Thyroid gland (tissue), 4 donors: ENCODE measurements at places on chromosomes 4 and X. TPM values are rescaled to one million over a fixed set of nuclear protein-coding genes. Genes with fewer than 3 reads are reported as not detected.

RGN gene
- 23.4 TPM for total RNA-seq

MAD2L1 gene
- 6.9 TPM for total RNA-seq

GABRE gene
- 42.9 TPM for total RNA-seq

CFI gene
- 31.1 TPM for total RNA-seq

RTL9 gene
- 0.54 TPM for total RNA-seq

- no peak for DNase-seq
These were observed 308.0 kb downstream of the TEX13C start for GRCh38 chrX:125627676-125628075.

GRCh38 chrX:72141372-72142004 is 9.8 kb upstream of the RTL5 start:
- DNase-seq = no peak

- DNase-seq = no peak
These were observed 314.4 kb downstream of the PCDH7 start for GRCh38 chr4:31034550-31034949.

DNA sequence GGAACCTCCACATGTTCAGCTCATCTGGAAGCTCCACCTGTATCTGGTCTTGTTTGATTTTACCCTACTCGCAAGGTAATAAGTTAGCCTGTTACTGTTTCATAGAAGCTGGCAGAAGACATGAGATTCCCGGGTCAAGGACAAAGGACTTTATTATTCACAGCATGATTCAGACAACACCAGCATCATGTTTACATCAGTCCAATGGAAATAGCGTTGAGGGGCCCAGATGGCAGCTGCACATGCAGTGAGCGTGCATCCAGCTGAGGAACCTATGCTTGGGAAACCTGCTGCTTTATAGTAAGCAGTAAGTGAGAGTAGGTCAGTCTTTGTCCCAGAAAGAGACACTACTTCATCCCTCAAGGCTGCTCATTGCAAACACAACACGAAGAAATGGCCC is 19.8 kb downstream of the TSPAN5 start:
- DNase-seq = no peak

- DNase-seq = no peak
These were observed 220.2 kb upstream of the MAD2L1 start for GRCh38 chr4:120286813-120287212.

DNA sequence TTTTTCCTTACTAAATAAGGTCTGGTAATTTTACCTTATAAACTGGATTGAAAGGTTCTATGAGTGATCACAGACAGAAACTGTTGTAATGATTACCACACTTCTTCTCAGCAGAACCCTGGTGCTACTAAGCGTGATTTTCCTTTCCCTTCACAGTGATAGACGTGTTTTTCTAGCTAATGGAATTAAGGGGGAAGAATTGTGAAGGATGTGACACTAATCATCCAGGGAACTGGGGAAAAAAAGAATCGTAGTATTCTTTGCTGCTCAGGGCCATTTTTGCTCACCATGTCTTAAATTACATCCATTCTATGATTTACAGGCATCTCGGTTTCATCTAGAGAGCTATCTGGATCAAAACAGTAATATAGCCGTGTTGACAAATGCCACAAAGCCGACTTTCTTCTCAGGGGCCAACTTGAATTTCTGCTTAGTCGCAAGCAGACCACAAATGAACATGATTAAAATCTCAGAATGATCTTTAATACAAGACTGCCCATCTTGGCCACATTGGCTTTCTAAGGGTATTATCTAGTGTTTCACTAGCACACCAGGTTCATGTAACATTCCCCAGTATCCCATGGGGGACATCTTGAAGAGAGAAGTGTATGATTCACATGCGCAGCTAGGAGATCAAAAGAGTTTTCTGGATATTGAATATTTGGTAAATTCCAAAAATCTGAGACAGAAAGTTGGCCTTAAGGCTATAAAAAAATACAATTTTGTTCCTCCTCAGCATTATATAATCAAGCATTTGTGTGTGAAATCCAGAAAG is 154.0 kb downstream of the UGT8 start:
- DNase-seq = no peak

GRCh38 chr4:88962396-88962795 is 94.6 kb downstream of the FAM13A start:
- DNase-seq = no peak

GRCh38 chr4:107066621-107067020 is 30.5 kb upstream of the DKK2 start:
- no peak for DNase-seq

- no peak for DNase-seq
These were observed 123.6 kb downstream of the RBM47 start for GRCh38 chr4:40506066-40506465.

- DNase-seq = no peak
These were observed 160.3 kb downstream of the CXXC4 start for GRCh38 chr4:104334410-104334809.

DNA sequence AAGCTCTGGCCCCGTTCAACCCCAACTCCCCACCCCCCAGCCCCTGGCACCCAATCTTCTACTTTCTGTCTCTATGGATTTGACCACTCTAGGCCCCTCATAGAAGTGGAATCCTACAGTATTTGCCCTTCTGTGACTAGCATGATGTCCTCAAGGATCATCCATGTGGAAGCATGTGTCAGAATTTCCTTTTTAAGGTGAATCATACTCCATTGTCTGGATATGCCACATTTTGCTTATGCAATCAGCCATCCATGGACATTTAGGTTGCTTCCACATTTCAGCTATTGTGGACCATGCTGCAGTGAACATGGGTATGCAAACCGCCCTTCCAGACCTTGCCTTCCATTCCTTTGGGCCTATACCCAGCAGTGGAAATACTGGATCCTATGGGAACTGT is 15.5 kb downstream of the CCNQ start:
- no peak for DNase-seq

- no peak for DNase-seq
These were observed 14.0 kb upstream of the TEX13B start for GRCh38 chrX:107996124-107996523.

DNA sequence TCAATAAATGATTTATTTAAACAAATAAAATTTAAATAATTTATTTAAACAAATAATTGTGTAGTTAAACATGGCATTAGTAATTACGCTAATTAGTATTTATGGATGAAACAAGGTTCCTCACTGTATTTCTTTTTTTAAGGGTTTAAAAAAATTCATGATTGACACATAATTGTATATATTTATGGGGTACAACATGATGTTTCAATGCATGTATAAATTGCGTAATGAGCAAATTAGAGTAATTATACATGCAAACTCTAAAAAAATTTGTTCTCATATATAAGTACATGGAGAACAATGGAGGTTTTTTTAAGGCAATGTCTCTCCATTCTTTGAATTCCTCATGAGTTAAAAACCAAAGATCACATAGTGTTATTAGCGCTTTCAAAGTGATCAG is 115.7 kb upstream of the KLF3 start:
- DNase-seq = no peak

DNA sequence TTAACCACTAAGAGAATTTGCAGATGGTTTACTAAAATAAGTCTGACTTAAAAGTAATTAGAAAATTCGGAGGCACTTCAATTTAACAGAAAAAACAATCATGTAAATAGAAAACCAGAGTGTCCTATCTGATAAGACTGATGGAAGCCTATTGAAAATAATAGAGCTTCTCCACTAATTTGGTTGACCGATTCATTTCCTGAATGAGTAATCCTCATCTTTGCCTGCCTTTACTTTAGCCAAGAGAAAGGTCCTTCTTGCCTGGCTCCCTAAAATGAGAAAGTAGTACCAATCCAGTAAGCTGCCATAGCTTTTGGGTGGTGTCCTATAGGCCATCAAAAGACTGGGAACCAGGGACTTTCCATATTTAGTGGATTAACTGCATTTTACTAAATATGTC is 48.4 kb downstream of the KCNIP4 start:
- DNase-seq = no peak

DNA sequence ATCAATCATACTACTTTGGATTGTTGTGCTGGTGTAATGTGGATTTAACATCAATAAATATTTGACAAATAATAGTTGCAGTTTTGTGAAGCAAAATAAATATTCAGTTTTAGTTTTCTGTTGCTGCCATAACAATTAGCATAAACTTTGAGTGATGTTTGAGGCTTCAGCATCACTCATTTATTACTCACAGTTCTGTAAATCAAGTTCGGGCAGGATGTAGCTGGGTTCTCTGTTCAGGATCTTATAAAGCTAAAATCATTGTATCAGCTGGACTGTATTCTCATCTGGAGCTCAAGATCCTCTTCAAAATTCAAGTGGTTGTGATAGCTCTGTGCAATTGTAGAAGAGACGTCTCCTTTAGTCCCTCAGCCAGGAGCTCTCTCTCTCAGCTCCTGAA is 81.7 kb downstream of the CBR4 start:
- DNase-seq = no peak

- DNase-seq = no peak
These were observed 323.0 kb upstream of the BOD1L1 start for GRCh38 chr4:13950491-13950890.
